Foreskin fibroblast (primary cell): ENCODE measurements at places on chromosomes 5 and 9.

- DNase-seq: no peak
These were observed 240.1 kb downstream of the DENND1A start for GRCh38 chr9:123689701-123690428.

GRCh38 chr5:64615895-64616294, 74.4 kb upstream of the SHISAL2B start:
- no peak for DNase-seq

- no peak for DNase-seq
These were observed 13.1 kb upstream of the PTCH1 start for GRCh38 chr9:95529910-95530309.

GRCh38 chr9:2411459-2412215, 209.9 kb upstream of the VLDLR start:
- DNase-seq: no peak

- DNase-seq: no peak
These were observed 141.5 kb downstream of the OSTF1 start for GRCh38 chr9:75229605-75230332.

DNA sequence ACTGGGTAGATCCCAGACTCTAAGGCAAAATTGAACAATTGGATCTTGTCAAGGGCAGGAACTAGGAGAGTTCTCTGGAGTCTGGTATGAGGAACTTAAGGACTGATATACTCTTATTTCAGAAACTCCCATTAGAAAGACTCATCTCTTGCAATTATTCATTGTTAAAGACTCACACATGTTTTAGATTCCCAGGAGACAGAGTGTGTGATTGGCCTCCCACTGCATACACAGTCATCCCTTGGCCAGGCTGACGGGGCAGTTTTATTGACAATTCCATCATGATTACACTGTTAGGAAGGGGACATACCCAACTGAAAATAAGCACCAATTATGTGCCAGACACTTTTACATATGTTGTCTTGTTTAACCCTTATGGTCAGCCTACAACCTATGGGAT, 347.2 kb downstream of the DMAC1 start:
- DNase-seq: peak; percentile 70

GRCh38 chr9:129888293-129889121, 53.2 kb downstream of the USP20 start:
- no peak for DNase-seq

DNA sequence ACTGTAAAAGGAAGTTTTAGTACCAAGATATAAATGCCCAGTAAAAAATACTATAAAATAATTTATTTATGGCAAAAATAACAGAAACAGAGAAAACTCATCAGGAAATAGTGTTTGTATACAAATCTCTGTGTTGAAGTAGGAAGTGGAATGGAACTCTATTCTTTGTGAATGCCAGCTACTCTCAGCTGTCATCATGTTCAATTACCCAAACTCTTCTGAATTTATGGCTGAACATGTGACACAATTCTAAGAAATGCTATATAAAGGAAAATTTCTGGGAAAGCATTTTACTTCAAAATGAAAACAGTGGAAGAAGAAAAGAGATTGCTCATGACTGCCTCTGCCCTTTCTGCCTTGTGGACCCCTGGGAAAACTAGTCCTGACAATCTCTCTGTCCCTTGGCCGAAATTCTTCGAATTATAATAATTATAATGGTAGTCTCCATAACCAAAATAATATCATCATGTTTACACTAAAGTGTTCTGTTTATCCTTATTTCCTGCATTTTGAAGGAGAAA, 522.3 kb upstream of the ST8SIA4 start:
- peak; percentile 27 for DNase-seq

- DNase-seq: no peak
These were observed 9.5 kb downstream of the CEP78 start for GRCh38 chr9:78245401-78245800.

GRCh38 chr9:137256856-137257255, 1.7 kb downstream of the NELFB start:
- no peak for DNase-seq

DNA sequence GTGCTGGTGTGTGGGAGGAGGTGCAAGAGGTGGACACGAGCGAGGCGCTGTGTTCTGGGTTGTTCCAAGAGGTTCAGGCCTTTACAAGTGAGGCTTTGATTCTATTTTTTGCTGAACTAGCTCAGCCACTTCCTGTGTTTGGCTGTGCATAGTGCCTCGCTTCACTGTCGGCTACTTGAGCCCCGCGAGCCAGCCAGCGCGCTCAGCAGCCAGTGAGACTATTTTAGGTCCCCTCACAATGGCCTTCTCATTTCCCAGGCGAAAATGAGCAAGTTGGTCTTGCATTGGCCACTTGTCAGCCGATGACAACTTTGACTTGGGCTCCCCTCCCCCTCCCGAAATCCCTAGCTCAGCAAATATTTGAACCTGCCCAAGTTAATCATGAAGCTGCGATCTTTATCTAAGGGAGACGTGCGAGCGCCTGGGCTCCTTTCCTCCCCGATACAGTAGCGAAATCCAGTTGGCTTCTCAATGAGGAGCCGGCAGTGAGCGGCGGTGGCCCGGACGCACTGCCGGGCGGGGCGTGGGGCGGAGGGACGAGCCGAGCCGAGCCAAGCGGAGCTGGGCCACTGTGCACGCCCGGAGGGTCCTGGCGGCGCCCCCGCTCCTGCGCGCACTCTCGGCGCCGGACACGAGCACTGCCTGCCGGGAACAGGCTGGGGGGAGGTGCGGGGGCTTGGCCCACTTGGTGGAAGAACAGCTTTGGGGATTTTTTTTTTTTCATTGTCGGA, 72.6 kb downstream of the PIK3R1 start:
- peak; percentile 25 for DNase-seq

DNA sequence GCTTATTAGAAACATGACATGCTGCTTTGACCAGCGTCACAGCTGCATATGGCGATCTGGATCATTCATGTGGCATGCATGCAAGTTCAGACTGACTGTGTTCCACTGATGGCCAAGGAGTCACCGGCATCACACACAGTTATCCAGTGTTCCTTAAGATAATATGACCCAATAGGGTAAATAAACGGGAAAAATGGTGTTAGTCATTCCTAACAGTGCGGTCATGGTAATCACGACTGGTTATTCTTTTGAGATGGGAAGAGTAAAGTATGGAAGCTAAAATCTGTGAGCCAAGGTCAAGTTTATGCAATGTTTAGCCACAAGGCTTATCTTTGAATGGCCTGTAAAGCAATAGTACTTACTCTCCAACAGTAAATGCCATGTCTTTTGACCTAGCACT, 29.3 kb upstream of the LVRN start:
- DNase-seq: peak; percentile 51

GRCh38 chr9:69236188-69236587, 62.1 kb downstream of the TJP2 start:
- no peak for DNase-seq

- DNase-seq: no peak
These were observed 197.1 kb downstream of the NR3C1 start for GRCh38 chr5:143206196-143207053.

DNA sequence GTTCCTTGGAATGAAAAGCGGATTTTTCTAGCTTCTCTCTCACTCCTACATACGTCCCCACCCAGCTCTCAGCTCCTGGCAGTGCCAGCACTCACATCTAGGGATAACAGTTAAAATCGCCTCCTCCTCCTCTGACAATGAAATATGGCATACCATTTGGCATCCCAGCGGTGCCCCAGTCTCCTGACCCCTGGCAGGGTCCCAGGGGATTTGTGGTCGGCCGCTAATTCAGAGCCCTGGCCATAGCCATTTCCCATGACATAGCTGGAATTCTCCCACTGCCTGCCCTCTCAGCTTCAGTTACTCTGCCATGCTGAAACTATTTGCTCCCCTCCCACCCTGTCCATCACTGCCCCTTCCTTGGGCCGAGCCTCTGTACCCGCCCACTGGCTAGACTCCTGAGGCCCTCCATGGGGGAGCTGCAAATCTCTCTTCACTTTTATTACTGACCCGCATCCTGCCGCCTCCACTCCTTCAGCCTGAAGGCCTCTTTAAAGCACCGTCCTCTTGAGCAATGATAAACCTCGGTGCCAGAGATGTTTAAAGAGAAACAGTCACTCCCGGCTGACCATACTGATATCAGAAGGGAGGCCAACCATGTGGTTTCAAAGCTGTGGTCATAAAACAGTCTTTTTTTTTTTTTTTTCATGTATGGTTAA, 139.8 kb downstream of the SLIT3 start:
- DNase-seq: peak; percentile 91

DNA sequence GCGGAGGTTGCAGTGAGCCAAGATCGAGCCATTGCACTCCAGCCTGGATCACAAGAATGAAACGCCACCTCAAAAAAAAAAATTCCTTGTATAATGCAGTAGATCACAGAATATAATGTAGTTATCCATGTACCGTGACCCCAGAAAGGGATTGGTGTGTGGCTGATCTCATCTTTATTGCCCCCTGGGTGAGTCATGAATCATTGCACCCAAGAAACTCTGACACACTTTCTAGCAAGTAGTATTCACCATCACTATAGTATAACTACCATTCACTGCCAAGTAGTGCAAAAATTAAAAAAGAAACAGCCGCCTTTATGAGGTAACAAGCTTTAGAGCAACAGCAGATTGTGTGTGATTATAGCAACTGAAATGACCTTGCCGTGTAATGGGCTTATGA, 23.7 kb upstream of the ANKH start:
- DNase-seq: no peak

DNA sequence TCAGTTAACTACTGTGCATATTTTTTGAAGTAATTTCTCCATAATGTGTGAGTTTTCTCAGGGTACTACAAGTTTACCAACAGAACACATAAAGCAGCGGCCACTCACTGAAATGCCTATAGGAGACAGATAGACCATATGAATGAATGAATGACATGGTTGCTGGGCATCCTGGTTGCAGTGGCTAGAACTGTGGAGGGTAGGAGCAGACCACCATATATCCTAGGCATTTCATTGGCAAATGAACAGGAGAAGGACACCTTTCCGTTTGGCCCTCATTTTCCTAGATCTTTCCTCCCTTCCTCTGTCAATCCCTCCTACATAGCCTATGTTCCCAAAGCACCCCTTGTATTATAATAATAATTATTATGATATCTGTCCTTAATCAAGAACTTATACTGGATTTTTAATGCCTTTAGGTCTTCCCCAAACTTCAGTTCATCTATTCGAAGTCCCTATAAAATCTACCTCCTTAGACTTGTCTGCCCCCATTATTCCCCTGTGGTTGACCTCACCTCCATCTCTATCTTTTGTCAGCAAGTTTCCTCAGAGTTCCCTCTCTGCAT, 472.2 kb downstream of the RAB3C start:
- no peak for DNase-seq

- DNase-seq: no peak
These were observed 56.0 kb downstream of the WHRN start for GRCh38 chr9:114449236-114449635.

- no peak for DNase-seq
These were observed 3.1 kb downstream of the NINJ1 start for GRCh38 chr9:93130861-93131481.

GRCh38 chr9:19404283-19405075, 4.3 kb upstream of the ACER2 start:
- DNase-seq: no peak

- DNase-seq: no peak
These were observed 95.2 kb downstream of the C9orf50 start for GRCh38 chr9:129525656-129526196.

DNA sequence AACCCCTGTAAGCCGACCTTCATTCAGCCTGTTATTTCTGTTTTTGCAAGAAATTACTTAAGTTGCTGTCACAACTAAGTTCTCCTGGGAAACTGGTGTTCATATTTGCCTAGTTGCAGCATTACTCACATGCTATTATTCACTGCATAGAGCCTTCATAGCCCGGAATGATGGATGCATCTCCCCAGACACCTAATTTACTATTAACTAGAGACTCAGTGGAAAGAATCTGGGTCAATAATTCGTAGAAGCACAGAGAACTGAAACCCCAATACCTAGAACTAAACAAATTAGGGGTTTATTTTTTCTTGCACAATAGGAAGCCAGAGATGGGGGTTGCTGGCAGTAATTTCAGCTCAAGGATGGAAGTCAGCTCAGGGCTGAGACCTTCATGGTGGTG, 45.7 kb upstream of the FAM170A start:
- DNase-seq: no peak
